Aorta (tissue), 5 donors: ENCODE measurements at places on chromosomes 16 and 17. TPM values are rescaled to one million over a fixed set of nuclear protein-coding genes. Genes with fewer than 3 reads are reported as not detected.

CDH8 gene
- total RNA-seq, result 15.4 TPM

GINS2 gene
- total RNA-seq, result 0.71 TPM

HSPB9 gene
- total RNA-seq, result not detected

PRKCB gene
- total RNA-seq, result 16.7 TPM

CTRL gene
- 0.84 TPM for total RNA-seq

SMIM36 gene
- total RNA-seq, result not detected

PRR15L gene
- not detected for total RNA-seq

C16orf96 gene
- 0.24 TPM for total RNA-seq

BAHCC1 gene
- 49.3 TPM for total RNA-seq

AHSP gene
- 4.7 TPM for total RNA-seq

PIK3R5 gene
- 18.5 TPM for total RNA-seq

NOD2 gene
- 9.3 TPM for total RNA-seq

DNA sequence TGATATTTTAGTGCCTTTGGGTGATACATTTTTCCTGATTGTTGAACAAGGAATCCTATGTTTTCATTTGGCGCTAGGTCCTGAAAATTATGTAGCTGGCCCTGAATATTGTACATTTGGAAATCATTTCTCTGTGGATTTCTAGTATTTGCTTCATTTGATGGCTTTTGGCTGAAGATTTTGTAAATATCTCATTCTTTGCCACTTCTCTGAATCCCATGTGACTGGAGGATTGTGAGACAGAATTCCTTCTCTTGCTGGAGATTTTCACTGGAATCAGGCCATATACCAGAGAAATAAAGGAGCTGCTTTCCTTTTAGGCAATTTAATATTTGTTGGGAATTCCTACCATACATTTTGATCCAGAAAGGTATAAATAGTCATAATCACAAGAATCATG lies 8.6 kb downstream of the KRT28 start:
- no peak for DNase-seq

- no peak for DNase-seq
These were observed 80.3 kb upstream of the GOT2 start for GRCh38 chr16:58814348-58814801.

GRCh38 chr17:59341922-59342321 lies 10.5 kb downstream of the YPEL2 start:
- no peak for DNase-seq

GRCh38 chr17:60585887-60586286 lies 14.1 kb upstream of the PPM1D start:
- no peak for DNase-seq

DNA sequence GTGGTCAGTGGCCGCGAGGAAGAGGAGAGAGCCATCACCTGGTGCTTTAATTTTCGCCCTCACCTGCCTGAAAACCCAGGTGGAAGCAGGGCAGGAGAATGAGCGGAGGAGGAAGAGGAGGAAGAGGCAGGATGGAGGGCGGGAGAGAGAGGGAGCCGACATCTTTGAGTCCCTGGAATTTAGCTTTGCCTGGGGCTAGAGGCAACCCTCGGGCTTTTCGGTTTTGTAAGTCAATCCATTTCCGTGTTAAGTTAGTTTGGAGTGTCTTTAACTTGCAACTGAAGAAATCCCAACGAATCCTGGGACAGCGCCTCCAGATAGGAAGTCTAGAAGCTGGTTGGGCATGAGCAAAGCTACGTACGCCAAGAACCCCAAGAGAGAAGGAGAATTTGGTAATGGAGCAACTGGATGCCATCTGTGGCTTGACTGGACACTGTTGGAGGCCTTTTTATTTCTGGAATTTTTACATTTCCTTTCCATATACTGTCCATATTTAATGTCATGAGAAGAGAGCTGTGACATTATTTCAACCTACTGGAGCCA lies 36.9 kb upstream of the ATP2A3 start:
- peak; percentile 9 for DNase-seq

GRCh38 chr16:11581678-11582077 lies 5.0 kb downstream of the LITAF start:
- DNase-seq, result no peak

DNA sequence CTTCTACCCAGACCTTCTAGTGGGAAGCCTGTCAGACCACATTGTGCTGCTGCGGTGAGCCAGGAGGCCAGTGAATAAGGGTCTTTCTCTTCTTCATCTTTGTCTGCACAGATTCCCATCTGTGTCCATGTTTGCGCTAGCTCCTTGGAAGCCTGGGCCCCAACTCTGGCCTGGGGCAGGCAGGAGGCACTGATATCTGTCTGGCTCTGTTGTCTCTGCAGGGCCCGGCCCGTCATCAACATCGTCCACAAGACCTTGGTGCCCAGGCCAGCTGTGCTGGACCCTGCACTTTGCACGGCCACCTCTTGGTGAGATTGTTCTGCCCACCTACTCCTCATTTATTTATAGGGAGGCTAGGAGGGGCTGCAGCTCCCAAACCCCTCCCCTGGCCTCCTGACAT lies 18.3 kb downstream of the ITGA3 start:
- DNase-seq, result no peak

DNA sequence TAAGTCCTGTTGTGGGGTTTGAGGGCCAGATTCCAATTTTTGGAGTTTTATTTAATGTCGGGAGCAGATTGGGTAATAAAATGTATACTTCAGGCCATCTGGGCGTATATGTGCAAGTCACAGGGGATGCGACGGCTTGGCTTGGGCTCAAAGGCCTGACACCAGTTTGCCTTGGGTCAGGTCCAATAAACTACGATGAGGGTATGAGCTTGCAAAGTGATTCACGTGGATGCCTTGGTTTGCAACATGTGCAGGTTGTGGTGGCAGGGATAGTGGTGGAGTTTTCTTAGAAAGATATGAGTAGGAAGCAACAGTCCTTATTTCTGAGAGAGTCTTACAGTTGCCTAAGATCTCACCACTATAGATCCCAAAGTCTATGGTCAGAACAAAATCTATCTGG lies 157.0 kb upstream of the CDH11 start:
- DNase-seq, result no peak

DNA sequence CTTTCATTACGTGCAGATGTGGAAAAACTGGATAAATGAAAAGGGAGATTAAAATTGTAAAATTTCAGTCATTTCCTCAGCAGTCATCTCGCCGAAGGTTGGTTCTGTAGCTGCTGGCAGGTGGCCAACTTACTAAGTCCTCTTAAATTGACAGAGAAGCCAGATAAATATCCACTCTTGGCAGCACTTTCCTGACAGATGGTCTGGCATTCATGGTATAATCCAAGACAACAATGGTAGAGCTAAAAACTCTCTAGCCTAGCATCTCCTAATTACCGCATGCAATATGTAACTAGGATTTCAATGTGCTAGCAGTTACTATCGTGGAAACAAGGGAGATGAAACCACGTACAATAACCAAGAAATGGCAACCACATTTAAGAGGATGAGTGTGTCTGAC lies 306.3 kb downstream of the CNTNAP4 start:
- no peak for DNase-seq

DNA sequence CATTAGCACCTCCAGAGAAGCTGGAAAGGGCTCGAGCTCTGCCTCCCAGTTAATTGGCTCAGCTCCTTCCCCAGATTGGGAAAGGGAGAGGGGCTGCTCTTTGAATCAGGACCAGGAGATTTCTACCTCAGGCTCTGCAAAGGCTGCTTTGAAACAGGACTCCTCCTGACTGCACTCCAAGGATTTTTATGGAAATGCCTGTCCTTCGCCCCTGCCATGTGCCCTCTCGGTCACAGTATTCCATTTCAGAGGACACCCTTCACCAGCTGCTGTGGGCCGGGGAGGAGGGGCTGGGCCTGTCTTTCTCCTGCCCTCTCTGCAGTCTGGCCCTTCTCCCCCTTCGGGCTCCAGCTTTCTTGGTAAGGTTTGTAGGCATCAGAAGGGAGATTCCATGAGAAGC lies 13.6 kb downstream of the MRM1 start:
- no peak for DNase-seq

DNA sequence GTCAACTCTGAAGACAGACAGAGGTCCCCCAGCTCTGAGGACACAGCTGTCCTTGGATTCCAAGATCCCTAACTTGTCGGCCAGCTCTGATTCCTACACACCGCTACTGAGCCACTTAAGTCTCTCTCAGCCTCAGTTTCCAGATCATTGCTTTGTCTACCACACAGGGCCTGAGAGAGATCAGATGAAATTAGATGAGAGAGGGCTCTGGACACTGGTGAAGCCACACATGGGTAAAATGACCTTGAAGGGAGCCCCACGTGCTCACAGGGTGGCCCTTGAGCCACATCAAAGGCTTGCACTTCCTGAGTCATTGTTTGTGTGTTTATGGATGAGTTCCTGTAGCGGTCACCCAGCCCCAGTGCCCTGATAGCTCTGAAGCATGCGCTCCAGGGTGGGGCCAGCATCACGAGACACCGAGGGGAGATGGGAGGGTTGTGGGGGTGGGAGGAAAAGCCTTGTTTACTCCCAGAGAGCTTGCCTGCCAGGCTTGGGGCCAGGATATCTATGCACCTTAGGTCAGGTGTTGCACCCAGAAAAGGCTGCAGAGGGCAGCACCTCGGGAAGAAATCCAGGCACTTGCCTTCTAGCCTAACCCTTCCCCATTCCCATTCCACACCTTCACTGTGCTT lies 32.7 kb upstream of the SLC6A2 start:
- DNase-seq, result no peak

DNA sequence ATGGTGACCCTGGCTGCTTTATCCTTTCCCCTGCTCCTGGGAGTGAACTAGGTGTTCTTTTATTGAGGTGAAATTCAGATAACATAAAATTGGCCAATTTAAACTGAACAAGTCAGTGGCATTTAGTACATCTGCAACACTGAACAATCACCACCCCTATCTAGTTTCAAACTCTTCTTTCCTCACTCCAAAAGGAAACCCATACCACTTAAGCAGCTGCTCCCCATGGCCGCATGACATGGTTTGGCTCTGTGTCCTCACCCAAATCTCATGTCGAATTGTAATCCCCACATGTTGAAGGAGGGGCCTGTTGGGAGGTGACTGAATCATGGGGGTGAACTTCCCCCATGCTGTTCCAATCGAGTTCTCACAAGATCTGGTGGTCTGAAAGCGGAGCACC lies 154.1 kb downstream of the STX8 start:
- no peak for DNase-seq

- DNase-seq, result no peak
These were observed 128.4 kb downstream of the HAPSTR1 start for GRCh38 chr16:9219813-9220212.

GRCh38 chr16:19595043-19595767 lies 39.7 kb downstream of the VPS35L start:
- no peak for DNase-seq

DNA sequence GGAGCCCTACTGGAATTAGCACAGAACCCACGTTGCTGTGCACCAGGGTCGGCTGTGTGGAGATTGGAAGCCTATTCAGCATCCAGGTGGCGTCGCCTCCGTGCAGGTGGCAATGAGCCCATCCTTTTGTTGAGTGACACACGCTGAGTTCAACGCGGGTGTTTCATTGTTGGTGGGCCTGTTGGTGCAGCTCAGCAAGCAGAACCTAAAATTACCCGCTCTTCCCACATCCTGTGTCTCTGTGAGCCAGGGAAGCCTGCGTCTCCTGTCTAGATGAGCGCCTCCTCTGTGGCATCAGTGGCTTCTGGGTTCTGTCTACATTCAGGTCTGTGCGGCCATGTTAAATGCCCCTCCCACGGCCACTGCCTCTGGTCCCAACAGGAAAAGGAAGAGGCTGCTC lies 14.5 kb downstream of the CD2BP2 start:
- no peak for DNase-seq

- DNase-seq, result peak; percentile 57
These were observed 9.7 kb downstream of the SLC6A2 start for GRCh38 chr16:55665511-55665910.

DNA sequence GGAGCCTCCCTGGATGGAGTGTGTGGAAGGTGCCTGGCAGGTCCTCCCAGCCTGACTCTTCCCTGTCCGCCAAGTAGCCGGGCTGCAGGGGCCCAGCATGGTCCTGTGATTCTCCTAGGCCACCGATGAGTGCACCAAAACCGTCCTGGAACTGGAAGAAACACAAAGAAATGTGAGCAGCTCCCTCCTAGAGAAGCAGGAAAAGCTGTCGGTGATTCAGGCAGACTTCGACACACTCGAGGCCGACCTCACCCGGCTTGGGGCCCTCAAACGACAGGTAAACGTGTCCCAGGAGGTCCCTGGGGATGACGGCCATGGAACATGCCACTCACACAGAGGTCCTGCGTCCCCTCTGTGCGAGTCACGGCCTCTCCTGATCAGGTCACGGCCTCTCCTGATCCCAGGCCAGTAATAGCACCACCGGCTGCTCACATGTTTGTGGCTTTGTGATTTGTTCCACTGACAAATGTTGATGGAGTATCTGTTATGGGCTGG lies 4.2 kb upstream of the GAA start:
- DNase-seq, result peak; percentile 49
